CD4-positive, alpha-beta T cell treated with Interleukin-15 for 4 hours (primary cell): ENCODE measurements at places on chromosomes 11 and 22.

DNA sequence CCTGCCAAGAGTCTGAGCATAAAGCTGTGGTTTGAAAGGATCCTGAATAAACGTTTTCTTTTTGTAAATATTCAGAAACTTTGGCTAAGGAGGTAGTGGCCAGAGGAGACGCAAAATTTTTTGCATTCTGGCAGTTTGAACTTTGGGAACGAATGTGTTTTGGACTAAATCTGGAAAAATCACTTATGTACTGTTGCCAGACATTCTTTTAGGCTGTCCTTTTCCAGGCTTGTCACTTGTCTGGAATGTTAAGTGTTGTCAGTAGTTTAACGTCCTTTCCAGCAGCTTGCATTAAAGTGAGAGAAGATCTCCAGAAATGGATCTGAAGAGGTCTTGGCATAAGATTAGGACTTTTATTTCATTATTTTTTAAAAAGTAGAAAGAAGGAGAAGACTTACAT lies 18.5 kb downstream of the SPECC1L start:
- DNase-seq: no peak

DNA sequence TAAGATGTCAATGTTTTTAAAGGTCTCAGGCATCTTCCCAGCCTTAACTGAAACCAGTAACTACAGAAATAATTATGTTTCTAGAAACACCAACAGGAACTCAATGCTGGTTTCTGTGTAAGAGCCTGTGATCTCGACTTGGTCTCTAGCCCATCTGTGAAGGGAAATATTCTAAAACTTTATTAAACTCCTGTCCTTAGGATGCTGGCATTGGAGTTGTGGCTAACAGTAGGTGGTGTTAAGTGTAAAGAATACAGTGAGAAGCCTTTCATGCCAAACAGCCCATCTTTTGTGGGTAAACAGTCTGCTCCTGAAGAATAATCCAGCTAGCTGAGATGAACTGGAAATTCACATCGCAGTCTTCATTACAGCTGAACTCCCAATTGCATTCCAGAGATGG lies 133.2 kb downstream of the ADAMTS15 start:
- no peak for DNase-seq

- no peak for DNase-seq
Measured at GRCh38 chr11:33160136-33160535, 1.1 kb downstream of the CSTF3 start.

DNA sequence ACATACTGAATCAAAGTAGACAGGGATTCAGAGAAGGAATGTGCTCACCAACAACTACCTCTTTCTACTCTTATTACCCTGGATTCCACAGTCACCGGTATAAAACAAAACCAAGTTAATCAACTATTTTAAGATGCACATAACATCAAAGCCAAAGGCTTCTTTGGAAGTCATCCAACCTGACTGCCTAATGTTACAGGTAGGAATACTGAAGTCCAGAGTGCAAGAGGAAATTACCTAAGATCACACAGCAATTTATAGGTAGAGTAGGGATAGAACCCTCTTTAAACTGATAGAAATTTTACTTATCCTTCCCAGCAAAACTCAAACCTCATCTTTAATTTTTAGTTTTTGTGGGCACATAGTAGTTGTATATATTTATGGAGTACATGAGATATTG lies 76.3 kb downstream of the PAK1 start:
- no peak for DNase-seq

GRCh38 chr11:45300715-45301114 lies 14.6 kb upstream of the SYT13 start:
- DNase-seq: no peak

DNA sequence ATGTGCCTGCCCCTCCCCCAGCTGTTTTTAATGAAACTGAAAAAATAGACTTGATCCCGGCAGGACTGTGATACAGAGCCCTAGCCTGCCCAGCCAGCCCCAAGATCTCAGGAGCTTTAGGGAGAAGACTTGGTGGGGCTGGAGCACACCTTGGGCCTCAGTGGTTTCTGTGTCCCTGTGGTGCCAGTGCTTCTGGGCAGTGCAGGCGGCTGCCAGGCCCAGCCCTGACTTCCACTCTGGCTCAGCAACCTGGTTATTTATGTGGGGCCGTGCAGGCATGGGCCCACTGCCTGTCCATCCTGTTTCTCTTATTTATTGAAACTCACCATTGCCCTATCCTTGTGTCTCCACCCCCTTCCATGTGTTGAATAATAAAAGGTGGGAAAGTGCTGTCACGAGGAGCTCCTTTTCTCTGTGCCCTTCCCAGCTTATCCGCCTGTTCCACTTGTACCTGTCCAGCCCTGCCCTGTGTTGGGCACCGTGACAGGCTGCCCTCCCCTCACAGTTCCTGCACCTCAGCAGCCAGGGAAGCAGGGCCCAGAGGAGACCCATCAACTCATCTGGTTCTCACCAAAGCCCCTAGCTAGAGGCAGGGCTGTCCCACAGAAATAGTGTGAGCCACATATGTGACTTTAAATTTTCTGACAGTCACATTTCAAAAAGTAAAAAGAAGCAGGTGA lies 20.2 kb downstream of the RELT start:
- DNase-seq: no peak
